Activated T-cell treated with anti-CD3 and anti-CD28 coated beads for 1 hour (primary cell): ENCODE measurements at places on chromosomes 4 and X.

GRCh38 chr4:65623506-65623905 is 46.8 kb downstream of the EPHA5 start:
- DNase-seq, result no peak

DNA sequence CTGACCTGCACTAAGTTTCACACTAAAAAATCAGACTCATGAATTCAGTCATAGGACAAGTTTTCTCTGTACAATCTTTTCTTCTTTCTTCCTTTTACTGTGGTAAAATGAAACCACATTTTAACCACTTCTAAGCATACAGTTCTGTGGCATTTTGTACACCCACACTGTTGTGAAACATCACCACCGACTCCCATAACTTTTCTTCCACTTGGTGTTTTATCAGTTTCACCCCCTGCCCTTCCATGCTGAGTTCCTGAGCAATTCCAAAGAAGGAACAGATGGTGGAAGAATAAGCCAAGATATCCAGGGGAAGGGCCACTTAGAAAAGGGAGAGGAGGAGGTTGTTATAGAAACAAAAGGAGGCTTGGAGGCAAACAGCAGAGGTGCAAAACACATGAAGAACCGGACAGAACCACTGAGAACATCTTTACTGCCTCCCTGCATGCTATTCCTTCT is 22.6 kb downstream of the SLC25A4 start:
- DNase-seq, result no peak

DNA sequence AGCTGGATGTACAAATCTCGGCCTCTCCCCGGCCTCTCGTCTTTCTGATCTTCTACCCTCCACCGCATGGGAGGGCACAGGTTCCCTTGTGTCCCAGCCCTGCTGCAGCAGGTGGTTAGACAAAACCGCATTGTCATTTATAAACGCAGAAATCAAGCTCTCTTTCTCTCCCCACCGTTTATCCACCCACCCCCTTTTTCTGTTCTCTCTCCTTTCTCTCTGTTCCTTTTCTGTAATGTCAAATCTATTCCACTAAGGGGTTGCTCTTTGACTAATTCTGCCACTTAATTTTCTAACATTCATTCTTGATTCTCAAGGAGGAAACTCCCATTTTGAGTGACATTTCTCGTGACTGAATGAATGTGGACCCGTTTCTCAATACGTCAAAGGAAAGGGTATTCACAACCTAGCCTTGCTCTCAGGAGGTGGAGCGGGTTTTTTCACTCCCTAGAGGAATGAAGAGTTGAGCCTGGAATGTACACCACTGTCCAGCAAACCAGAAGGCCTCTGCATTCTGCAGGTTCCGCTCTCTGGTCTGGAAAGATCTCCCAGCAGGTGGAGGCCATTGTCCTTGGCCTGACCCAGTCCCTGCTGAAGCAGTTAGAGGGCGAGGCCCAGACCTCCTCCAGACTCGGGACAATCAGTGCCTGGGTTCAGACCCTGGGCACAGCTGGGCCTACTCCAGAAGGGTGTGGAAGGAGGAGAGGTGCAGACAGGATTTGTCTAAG is 70.9 kb upstream of the ENPP6 start:
- no peak for DNase-seq

DNA sequence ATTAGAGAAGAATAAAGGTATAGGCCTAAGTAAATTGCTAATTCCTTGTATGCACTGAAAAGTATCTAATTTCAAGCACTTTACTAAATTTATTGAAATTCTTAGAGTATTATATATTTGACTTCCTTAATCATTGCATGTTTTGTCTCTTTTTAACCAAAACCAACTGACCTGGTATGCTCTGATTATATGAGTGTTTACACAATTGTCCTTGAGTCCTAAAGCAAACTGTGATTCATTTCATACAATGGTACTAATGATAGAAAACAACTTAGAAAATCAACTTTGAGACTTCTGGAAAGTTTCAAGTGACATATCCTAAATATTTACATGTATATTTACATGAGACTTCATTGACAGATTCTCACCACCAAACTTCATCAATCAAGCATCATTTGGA is 1177.1 kb downstream of the ADGRL3 start:
- no peak for DNase-seq
